ENCODE measurements at places on chromosomes 11 and 22.

- DNase-seq: peak; percentile 13
Observed at GRCh38 chr11:69704508-69705253, 859 bp upstream of the FGF19 start.

- DNase-seq: no peak
Observed at GRCh38 chr22:43854786-43855271, 7.5 kb downstream of the SULT4A1 start.

DNA sequence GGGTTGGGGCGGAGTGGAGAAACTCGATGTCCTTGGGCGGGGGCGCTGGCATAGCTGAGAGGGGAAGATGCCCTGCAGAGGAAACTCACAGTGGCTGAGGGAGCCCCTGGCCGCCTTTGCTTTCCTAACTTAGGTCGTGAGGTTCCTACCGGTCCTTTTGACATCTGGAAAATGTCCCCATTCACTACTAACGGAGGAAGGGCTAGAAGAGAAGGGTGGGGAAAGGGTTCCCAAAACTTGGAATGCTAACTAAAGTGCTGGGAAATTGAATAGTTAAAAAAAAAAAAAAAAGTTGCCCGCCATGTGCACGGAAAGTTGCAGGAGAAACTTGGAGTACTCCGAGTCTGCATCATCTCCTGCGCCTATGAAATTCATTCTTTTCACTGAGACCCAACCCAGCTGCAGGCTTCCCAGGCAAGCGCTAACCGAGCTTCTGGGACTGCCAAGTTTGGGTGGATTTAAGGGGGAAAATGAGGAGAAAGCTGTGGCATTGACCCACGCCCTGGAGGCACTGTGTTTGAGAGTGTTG, 796 bp downstream of the TIMP3 start:
- no peak for DNase-seq

GRCh38 chr11:133118563-133119268, 413.6 kb downstream of the OPCML start:
- DNase-seq: no peak

GRCh38 chr22:48372390-48372789, 1455.3 kb downstream of the BRD1 start:
- no peak for DNase-seq

GRCh38 chr11:90187839-90188238, 35.0 kb downstream of the CHORDC1 start:
- DNase-seq: no peak

DNA sequence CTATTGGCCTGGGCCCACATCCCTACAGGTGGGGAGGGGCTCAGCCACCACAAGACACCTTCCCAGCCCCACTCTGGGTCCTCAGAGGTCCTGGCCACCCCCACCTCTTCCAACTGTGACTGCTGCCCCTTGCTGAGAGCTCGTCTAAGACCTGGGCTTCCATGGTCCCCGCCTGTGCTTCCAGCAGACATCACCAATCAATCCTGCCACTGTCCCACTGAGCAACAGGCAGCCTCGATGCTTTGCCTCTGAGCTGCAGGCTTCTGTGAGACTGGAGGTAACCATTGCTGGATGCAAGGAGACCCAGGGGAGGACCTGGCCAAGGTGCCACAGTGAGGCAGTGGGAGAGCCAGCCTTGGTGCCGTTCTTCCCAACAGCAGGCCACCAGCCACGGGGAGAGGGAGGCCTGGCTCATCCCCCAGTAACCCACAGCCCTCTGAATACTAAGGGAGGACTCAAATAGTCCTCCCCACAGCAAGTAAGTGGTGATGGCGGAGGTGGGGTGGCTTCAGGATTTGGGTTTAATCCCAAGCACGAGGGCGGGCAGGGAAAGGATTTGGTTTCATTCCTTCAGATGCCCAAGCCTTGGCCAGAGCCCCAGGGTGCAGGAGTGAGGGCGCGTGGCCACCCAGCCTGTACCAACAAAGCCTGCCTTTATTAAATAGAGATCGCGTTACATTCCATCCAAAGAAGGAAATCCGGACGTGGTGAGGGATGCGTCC, 5.5 kb upstream of the FADS3 start:
- DNase-seq: no peak

GRCh38 chr22:31187627-31188026, 24.5 kb upstream of the LIMK2 start:
- DNase-seq: no peak

- peak; percentile 97 for DNase-seq
Observed at GRCh38 chr22:39960791-39961746, 872 bp downstream of the TMA7B start.

DNA sequence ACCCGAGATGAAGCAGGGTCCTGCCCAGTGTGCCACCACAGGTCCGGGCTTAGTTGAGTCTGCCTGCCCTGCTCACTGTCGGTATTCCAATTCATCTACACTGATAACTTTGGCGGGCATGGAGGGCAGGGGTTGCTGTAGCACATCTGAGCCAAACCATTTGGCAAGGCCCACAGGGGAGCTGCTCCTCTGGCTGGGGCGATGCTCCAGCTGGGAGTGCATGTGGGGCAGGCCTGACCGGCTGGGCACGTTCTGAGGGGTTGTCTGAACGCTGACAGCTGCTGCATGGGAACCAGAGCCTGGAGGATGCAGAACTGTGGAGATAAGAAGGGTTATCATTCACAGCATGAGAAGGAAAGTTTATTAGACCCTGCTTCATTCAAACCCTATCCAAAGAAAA, 40.4 kb downstream of the DRG1 start:
- no peak for DNase-seq

DNA sequence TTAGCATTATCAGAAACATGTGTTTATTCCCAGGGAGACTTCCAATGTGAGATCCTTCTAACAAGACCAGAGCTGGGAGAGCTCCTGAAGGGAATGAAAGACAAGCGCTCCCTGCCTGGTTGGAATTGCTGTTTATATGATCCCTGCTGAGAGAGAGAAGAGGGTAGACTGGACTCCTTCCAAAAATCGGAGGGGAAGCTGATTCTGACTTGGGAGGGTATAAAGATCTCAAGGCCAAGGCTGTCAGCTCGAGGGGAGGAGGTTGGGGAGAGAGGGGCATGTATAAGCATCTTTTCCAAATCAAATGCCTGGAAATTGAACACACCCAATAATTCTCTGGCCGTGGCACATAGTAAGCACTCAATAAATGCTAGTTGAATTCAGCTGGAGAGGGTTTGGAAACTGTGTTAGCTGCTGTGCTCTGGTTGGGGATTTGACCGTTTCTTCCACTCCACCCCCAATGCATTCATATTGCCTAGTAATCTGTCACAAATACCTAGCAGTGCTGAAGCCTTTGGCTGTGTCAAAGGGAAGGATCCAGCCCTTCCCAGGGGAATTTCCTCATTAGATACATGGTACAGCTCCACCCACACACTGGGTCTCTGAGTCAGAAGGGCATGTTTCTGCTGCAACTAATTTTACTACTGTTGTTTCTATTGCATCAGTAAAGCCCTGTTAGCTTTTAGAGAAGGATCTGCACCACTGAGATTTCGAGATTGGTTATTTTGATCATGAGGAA, 61.5 kb downstream of the CACNG2 start:
- peak; percentile 61 for DNase-seq

DNA sequence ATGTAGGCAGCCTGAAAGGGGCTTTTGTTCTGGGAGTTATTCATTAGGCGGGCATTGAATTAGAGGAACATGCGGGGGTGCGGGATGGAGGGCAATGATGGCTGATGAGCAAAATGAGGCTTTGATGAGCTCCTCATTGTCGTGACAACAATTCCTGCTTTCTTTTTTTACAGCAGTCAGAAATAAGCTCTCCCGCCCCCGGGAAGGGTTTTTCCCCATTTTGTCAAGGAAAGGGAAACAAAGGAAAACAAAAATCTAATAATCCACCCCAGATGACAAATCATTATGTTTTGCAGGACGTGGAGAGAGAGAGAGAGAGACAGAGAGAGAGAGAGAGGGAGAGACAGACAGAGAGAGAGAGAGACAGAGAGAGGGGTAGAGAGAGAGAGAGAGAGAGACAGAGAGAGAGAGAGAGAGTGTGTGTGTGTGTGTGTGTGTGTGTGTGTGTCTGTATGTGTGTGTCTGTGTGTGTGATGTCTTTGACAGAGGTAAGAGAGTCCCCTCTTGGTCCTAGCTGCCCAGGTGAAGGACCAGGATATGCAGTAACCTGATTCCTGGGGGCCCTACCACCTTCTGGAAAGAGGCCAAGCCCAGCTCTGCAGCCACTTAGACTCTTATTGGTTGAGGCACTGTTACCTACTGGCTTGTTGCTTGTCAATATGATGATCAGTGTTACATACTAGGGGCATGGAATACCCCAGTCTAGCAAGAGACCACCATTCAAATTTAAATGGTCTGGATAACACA, 46.7 kb upstream of the PARVA start:
- peak; percentile 15 for DNase-seq

- no peak for DNase-seq
Observed at GRCh38 chr11:6817694-6818093, 18.2 kb upstream of the OR6A2 start.

- no peak for DNase-seq
Observed at GRCh38 chr22:31253949-31254348, 38.3 kb downstream of the PIK3IP1 start.

GRCh38 chr11:126791991-126792390, 208.6 kb downstream of the KIRREL3 start:
- no peak for DNase-seq
